T47D (cell line): ENCODE measurements at places on chromosomes 3 and 15.

- peak; percentile 94 for DNase-seq
These were observed 250.7 kb upstream of the TBL1XR1 start for GRCh38 chr3:177447938-177448337.

DNA sequence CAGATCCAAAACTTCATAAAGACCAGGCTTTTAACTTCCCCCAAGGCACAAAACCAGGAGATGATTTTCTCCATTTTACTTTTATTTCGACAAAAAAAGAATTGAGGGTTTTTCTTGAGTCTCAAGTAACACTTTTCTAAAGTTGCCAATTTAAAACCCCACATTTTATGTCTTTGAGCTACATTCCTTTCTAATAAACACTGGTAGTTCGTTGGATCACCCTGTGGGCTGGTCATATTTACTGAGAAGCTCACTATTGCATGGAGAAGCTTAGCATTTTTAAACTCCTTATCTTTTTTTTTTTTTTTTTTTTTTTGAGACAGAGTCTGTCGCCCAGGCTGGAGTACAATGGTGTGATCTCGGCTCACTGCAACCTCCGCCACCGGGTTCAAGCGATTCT lies 255.1 kb upstream of the TPM1 start:
- DNase-seq = no peak

DNA sequence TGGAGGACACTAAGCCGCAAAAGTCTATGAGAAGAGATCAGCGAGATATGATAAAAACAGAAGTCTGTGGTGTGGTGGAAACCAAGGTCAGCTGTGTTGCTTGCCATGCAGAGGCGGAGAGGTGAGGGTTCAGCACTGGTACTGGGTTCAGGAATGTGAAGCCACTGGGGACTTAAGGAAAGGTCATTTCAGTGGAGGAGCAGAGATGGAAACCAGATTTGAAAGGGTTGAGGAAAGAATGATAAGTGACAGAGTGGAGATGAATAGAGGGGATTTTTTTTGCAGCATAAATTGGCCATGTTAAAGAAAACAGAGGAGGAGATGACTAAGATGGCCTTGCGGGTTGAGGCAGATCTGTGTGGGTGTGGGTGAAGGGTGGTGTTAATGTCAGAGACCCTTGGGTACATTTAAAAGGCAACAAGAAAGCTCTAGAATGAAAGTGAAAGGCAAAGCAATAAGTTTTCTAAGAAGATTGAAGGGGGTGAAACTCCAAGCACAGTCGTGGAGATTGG lies 265.5 kb downstream of the ADAMTSL3 start:
- no peak for DNase-seq

GRCh38 chr3:98613616-98614015 lies 20.2 kb upstream of the CPOX start:
- DNase-seq = peak; percentile 9

DNA sequence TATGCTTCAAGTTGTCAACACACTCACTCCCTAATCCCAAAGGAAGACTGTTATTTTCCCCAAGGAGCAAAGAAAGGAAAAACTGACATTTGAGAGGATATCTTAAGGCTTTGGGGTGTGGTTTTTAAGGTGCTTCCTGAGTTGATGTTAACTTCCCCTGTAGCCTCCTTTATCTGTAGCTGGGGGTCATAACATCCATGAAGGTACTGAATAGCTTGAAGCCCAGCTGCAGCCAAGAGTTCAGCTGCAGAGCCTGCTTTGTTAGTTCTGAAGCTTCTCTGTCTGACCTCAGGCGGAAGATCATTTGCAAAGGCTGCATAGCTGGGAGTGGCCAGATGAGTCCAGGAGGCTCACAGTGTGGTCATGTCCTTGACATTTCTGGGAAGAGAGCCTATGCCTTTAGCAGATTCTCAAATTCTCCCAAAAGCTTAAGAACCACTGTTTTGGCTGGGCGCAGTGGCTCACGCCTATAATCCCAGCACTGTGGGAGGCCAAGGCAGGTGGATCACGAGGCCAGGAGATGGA lies 165.4 kb downstream of the SV2B start:
- DNase-seq = peak; percentile 10

DNA sequence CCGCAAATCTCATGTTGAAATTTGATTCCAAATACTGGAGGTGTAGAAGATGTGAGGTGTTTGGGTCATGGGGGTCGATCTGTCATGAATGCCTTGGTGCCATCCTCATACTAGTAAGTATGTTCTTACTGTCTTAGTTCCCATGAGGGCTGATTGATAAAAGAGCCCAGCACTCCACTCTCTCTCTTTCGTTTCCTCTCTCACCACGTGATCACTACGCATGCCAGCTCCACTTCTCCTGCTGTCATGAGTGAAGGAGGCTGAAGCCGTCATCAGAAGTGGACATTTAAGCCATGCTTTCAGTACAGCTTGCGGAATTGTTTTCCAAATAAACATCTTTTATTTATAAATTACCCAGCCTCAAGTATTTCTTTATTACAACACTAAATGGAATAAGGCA lies 6.1 kb downstream of the OR5H15 start:
- DNase-seq = no peak

DNA sequence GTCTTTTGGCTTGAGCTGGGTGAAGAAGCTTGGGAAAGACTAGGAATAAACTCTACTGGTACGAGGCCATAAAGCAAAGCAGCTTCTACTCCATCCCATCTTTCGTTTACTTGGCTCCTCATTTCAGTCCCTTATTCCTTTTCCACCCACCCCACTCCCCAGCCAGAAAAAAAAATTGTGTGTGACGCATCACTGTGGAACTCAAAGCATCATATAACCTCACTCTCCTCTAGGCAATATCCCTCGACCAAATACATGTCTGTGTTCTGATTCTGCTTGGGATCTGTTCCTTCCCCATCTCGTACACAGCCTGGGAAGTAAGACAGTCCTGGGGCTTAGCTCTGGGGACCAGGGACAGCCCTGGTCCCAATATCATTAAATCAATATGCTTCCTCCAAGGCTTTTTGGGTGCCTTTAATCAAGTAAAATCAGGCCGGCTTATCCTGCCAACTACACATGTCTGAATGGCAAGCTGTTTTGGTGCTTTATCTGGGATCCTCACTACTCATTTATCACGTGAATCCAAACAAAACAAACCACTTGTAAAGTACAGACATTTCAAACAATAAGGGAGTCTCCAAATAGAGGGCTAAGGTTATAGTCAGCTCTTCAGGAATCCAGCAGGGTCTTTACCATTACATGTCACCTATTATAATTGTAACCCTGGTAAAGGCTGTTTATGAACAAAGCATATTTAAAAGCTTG lies 74.9 kb upstream of the ZBED2 start:
- DNase-seq = no peak

DNA sequence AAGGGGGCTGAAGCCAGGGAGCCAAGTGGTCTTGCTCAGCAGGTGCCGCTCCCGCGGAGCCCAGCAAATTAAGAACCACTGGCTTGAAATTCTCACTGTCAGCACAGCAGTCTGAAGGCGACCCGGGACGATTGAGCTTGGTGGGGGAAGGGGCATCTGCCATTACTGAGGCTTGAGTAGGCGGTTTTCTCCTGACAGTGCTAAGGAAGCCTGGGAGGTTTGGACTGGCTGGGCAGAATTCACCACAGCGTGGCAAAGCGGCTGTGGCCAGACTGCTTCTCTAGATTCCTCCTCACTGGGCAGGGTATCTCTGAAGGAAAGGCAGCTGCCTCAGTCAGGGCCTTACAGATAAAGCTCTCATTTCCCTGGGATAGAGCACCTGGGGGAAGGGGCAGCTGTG lies 57.0 kb upstream of the GPR149 start:
- DNase-seq = no peak

GRCh38 chr3:36756269-36756668 lies 8.1 kb downstream of the DCLK3 start:
- DNase-seq = no peak

DNA sequence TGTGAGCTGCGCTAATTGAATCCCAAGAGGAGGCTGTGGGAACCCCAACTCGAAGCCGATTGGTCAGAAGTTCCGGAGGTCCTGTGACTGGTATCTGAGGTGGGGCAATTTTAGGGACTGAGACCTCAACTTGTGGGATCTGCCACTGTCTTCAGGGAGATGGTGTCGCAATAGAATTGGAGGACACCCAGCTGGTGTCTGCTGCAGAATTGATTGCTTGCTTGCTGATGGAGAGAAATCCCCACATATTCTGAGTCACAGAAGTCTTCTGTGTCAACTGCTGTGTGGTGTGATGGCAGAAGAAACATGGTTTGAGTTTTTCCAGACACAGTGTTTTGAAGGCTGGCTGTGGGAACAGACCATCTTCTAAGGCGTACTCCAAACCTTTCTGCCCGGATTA lies 99.7 kb upstream of the PLXNA1 start:
- no peak for DNase-seq

DNA sequence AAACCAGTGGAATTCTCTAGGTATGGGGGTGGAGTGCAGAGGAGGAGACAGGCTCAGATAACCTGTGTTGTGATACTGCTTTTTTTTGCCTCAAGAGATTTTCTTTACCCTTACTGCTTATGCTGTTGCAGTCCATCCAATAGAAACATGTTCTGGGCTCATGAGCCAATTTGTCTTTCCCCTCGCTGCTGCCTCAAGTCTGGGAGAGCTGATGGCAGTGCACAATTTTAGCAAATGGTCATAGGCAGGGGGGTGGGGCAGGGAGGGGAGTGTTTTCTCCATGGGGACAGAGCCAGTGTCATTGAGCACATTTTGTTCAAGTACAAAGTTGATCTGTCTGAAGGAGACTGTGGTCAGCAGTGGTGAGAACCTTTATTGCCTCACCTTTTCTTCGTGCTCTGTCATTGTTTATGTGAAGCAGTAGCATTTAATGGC lies 134.9 kb downstream of the MBNL1 start:
- no peak for DNase-seq

DNA sequence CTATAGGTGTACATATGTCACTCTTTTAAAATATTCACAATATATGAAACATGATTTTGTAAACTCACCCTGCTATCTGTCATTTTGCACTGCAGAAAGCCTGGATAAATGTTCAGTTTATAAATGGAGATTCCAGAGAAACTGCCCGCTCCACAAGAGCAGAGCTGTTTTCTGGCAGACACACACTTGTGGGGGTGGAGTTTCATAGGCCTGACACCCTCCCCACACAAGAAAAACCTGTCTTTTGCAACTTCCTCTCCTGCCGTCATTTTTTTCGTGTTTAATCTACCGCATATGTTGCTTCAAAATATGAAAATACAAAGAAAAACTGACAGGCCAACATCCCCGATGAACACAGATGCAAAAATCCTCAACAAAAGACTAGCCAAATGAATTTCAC lies 479.0 kb downstream of the GABRG3 start:
- peak; percentile 24 for DNase-seq

DNA sequence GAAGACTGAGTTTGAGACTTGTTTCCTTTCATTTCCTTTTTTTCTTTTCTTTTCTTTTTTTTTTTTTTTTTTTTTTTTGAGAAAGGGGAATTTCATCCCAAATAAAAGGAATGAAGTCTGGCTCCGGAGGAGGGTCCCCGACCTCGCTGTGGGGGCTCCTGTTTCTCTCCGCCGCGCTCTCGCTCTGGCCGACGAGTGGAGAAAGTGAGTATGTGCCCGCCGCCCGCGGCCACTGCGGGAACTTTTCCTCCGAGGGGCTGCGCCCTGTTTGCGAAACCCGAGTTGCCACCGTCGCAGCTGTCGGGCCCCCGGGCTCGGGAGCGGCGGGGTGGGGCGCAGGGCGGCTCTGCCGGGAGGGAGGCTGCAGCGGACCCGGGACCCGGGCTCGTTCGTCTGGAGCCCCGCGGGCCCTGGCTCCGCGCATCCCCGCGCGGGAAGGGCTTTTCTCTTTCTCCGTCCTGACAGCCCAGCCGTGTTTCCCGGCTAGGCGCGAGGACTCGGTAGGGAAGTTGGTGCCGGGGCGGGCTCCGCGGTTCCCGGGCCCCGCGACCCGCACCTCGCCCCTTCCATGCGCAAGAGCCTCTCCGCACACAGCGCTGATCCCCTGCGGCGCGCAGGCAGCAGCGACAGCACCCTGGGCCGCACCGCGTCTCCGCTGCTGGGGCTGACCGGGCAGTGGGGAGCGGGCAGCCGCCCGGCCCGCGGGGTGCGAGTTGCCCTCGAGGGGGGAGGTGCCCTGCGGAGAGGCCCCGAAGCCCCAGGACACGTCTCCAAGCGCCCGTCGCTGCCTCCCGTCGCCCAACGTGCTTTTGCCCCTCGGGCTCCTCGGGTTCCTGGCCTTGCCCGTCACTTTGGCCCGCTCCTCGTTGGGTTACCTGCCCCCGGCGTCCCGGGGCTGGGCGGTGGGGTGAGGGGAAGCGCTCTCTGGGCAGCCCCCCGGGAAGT lies 1.4 kb downstream of the IGF1R start:
- DNase-seq = peak; percentile 23

GRCh38 chr3:78249294-78249693 lies 1209.4 kb downstream of the ROBO2 start:
- DNase-seq = no peak

- no peak for DNase-seq
These were observed 163.2 kb upstream of the GRM7 start for GRCh38 chr3:6697722-6698121.

- no peak for DNase-seq
These were observed 12.6 kb downstream of the ATXN7 start for GRCh38 chr3:63876260-63876659.

DNA sequence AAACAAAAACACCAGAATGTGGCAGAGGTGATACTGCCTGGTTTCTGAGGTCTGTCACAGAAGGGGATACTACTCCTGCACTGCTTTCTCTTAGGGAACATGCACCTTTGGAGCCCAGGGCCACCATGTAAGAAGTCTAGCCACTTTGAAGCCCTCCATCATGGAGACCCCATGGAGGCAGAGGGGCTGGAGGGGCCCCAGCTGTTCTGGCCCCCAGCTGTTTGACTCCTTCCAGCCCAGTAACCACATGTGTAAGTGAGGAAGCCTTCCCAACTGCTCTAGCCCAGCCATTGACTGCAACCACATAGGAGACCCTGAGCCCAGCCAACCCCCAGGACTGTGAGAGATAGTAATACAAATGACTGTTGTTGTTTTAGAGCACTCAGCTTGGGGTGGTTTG lies 9.0 kb upstream of the IGDCC4 start:
- no peak for DNase-seq

GRCh38 chr3:147418808-147419701 lies 9.9 kb downstream of the ZIC1 start:
- DNase-seq = no peak

GRCh38 chr3:149619136-149619535 lies 38.7 kb downstream of the WWTR1 start:
- DNase-seq = no peak

GRCh38 chr15:98582900-98583554 lies 65.3 kb upstream of the IGF1R start:
- no peak for DNase-seq
